ENCODE measurements at places on chromosomes 3 and 15.
A peak's percentile ranks its signal among the peaks of the same experiment; 100 is the strongest.

DNA sequence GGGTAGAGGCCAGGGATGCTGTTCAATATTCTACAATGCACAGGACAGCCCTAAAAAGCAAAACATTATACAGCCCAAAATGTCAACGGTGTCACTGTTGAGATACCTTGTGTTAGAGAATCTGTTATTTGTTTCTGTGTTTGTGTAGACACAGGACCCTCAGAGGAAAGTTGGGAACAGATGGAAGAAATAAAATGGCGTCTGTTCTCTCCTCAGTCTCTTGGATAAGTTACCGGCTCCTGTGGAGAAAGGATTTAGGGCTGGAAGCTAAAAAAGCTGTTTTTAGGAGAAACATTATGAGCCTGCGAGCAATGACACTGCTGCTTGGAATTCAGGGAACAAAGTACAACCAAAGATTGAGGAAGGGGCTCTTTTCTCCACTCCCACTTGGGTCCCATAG is 688.6 kb upstream of the ZNF385D start:
- DNase-seq: no peak

- no peak for DNase-seq
Measured at GRCh38 chr3:191431160-191431822, 29.7 kb upstream of the PYDC2 start.

DNA sequence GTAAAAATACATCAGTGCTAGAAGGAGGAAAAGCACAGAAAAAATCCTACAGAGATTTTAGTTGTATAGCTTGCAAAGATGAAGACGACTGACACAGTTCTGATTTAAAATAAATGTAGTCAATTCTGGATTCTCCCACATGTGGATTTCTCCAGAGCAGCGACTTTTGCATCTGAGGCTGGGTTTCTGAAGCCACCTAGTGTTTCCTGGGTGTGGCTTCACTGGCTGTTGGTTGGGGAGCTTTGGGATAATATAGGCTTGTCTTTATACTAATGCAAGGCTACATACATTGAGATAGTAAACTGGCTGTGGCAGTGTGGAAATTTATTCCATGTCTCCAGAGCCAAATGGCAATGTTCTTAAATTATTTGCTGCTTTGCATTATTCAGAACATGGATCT is 158.1 kb upstream of the FEZF2 start:
- DNase-seq: no peak

DNA sequence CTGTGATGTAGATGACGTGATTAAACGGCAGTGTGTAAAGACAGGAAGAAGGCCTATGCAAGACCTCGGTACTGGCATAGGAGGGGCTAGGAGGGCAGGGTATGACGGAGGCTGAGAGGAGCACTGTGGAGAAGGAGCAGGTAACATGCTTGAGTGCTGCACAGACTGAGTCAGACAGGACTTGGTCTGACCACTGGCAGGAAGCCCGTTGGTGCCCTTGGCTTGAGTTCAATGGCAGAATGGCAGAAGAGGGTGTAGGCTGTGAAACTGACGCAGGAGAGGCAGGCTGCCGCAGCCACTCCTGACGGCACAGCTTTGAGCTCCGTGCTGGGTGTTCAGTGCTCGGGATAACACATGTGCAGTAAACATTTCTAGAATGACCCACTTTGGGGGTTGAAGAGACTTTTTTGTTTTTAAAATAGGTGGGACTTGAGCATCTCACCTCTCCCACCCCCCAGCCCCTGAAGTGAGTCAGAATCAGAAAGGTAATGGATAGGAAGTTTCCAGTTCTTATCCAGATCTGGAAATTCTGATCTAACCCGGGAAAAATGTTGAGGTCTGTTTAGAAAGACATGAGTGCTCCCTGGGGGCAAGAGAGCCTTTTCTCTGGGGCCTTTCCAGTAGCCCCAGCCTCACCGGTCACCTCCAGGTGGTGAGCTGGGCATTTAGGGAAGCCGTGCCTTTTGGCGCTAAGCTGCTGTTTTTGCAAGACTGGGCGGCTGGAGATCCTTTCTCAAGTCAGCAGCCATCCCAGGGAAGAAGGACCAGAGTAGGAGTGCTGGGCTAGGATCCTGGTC is 126.4 kb downstream of the RPLP1 start:
- DNase-seq: no peak

DNA sequence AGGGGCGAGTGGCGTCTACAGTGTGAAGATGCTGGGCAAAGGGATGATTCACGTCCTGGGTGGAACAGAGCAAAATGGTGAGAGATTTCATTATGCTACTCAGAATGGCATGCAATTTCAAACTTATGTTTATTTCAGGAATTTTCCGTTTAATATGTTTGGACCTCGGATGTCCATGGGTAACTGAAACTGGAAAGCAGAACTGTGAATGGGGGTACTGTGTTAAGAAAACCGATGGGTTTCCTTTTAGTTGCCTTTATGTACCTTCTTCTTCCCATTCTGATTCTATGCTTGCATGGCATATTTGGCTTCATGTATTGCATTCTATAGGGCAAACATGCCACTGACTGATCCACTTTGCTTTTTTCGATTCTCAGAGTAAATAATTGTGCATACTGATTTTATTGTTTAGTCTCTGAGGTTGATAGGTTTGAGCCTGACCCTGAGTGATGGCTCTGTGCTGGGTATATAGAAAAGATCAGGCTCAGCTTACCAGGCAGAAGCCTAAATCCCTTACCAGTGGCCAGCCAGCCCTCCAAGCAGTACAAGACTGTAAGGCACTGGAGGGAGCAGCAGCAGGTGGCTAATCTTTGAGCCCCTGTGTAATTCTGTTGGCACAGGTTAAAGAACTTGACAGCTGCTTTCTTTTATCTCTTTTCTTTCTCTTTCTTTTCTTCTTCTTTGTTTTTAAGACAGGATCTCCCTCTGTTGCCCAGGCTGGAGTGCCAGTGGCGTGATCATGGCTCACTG is 4.5 kb downstream of the QTRT2 start:
- no peak for DNase-seq

GRCh38 chr15:85581495-85581894 is 201.1 kb downstream of the AKAP13 start:
- DNase-seq: no peak

DNA sequence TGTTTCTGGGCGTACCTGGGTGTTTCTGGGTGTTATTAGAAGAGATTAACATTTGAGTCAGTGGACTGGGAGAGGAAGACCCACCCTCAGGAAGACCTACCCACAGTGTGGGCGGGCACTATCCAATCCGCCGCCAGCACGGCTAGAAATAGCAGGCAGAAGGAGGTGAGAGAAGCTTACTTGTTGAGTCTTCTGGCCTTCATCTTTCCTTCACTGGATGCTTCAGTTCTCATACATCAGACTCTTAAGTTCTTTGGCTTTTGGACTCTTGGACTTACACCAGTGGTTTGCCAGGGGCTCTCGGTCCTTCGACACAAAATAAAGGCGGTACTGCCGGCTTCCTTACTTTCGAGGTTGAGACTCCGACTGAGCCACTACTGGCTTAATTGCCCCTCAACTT is 654.6 kb upstream of the CADM2 start:
- no peak for DNase-seq

- no peak for DNase-seq
Measured at GRCh38 chr3:13507570-13508339, 27.6 kb downstream of the HDAC11 start.

GRCh38 chr15:71295603-71296314 is 180.5 kb downstream of the THSD4 start:
- peak; percentile 93 for DNase-seq

GRCh38 chr3:168998792-168999191 is 664.7 kb downstream of the MECOM start:
- no peak for DNase-seq

DNA sequence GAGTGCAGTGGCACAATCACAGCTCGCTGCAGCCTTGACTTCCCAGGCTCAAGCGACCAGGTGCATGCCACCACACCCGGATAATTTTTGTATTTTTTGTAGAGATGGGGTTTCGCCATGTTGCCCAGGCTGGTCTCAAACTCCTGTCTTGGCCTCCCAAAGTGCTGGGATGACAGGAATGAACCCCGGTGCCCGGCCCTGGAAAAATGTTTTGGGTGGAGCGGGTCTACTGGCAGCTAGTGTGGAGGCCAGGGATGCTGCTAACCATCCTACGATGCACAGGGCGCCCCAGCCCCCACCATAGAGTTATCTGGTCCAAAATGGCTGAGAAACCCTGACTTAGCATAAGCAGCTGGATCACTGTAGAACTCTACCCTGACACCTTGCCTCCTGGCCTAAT is 35.4 kb downstream of the NIPA2 start:
- no peak for DNase-seq

- DNase-seq: no peak
Measured at GRCh38 chr3:179682426-179683080, 29.7 kb downstream of the USP13 start.

- DNase-seq: peak; percentile 39
Measured at GRCh38 chr15:29792426-29793159, 29.7 kb downstream of the TJP1 start.

- no peak for DNase-seq
Measured at GRCh38 chr3:172275586-172275985, 172.7 kb downstream of the GHSR start.

- DNase-seq: peak; percentile 58
Measured at GRCh38 chr3:142117056-142117851, 32.1 kb downstream of the TFDP2 start.
